Stimulated activated CD4-positive, alpha-beta T cell treated with anti-CD3 and anti-CD28 coated beads, Interleukin-4, amount 100 ng/mL, for 4 hours (primary cell): ENCODE measurements at places on chromosomes 4 and X.

DNA sequence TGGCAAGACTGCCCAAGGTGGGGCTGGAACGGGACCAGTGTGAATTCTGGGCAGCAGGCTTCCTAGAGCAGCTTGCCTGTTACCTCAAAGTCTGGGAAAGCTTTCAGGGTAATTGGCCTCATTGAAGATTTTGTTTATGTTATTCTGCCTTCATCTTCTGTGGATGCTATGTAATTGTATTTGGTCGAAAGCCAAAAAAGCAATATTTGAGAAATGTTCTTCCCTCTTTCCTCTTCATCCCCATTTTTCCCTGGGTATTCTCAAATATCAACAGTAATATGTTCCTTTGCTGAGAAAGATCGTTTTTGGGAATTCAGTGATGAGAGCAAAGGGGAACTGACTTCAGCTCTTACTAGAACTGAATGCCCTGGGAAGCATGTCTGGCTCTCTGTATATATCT, 12.9 kb downstream of the TMEM131L start:
- DNase-seq, result no peak

DNA sequence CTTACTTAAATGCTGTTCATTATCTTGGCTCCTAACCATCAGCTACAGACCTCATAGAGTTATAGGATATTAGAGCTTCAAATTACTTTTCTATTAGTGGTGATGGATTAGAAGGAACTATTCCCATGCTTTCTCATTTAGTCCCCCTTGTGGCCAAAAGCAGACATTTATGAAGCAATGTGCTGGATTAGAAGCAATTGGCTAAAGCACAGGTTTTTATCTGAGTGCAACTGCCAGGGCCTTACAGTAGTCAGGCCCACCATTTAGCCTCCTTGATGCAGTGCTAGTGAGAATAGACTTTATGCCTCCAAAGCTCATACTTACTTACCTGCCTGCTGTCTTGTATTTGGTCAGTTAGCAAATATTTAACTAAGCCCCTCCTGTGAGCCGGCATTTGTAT, 93.0 kb downstream of the TSPAN7 start:
- no peak for DNase-seq

DNA sequence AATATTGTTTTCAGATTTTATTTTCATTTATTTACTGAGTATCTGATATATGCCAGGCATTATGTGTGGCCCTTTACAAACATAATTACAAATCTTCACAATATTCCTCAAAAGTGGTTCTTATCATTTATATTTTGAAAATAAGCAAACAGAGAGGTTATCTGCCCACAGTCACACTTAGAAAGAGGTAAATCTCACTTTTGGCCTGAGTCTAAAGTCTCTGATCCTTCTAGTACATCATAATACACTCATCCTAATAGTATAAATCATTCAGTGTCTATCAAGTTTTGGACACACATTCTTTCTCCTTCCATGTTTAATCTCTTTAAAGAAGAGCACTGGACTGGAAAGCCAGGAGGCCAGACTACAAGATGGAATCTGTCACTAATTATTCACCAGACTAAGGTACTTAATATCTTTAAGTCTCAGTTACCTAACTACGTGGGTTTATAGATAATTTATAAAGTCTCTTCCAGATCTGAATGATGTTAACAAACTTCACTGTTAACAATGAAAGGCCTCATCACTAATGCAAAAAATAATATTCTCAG, 281.3 kb downstream of the PPP3CA start:
- DNase-seq, result no peak

- no peak for DNase-seq
Measured at GRCh38 chrX:72276478-72276953, 532 bp downstream of the RPS4X start.

- DNase-seq, result no peak
Measured at GRCh38 chr4:177099211-177099610, 210.5 kb upstream of the NEIL3 start.
